ENCODE measurements at places on chromosomes 2 and 18.

DNA sequence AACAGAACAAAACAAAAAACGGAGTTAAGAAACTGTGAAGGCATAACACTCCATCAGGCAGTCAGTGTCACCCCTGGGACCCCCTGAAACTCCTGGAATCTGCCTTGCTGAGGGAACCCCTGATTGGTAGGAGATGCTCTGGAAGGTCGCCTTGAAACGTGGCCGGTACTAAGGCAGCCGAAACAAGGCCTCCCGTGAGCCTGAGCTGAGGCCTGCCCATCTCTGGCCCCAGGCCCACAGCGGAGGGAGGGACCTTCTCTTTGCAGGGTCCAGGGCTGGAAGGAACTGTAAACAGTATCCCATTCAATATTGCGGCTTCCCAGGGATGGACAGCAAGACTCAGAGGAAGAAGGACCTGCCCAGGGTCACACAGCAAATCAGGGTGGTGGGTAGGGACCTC lies 155.7 kb downstream of the INHBB start:
- no peak for DNase-seq

DNA sequence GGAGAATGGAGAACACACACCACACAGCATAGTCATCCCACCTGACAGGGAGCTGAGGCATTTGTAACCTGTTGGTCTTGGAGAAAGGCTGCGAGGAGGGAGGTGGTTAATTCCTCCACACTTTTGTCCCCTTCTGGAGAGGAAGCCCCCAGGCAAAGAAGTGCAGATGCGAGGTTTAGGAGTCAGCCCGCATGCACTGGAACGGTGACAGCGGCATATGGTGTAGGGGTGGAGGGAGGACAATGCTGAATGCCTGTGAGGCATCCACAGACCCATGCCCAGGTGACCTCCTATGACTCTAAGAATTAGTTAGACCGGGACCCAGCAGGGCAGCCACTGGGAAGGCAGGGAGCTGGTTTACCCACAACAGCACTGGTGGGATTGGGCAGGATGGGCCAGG lies 12.2 kb downstream of the SPATA3 start:
- no peak for DNase-seq

GRCh38 chr2:3343012-3343411 lies 34.6 kb downstream of the EIPR1 start:
- DNase-seq, result no peak

GRCh38 chr2:47964722-47965434 lies 58.6 kb upstream of the FBXO11 start:
- no peak for DNase-seq

DNA sequence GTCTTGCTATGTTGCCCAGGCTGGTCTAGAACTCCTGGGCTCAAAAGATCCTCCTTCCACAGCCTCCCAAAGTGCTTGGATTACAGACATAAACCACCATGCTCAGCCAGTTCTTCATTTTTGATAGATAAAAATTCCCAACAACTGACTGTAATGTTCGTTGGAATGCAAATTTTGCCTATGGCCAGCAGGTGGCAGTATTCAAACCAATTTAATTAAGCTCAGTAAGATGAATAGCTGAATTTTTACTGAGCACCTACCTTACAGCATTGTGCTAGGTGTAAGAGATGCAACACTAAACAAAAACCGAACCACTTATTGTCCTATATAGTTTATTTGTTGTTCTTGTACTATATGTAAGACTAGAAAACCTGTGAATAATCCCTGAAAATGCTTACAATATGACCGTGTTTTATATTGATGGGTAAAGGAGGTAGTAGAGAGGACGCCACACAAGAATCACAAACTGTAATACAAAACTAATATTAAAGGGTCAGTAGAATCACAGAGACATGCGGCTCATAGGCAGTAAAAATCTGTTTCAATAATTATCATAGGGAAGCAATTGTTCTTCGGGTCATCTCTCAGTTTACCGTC lies 8.2 kb upstream of the TMEM182 start:
- peak; percentile 17 for DNase-seq

DNA sequence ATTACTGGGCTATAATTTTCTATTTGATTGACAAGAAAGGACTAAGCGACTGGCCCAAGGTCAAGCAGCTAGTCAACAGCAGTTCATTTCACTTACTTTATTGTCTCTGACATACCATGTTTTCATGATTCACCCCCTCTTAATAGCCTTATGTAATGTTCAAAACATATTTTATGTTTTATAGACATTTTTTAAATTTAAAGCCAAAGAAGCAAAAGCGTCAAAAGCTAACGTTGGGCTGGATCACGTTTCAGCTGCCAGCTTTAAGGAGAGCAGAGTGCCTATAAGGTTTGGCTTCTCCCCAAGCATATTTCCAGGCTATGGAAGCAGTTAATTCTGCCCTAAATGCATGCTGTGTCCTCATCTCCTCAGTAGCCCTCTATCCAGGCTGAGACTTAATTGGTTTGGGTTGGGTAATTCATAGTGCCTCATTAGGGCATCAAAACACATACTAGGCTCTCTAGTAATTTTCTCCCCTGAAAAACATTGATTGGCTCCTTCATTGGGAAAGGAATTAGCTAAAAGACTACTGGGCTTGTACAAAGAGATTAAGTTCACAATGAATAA lies 94.8 kb upstream of the CREB1 start:
- no peak for DNase-seq

DNA sequence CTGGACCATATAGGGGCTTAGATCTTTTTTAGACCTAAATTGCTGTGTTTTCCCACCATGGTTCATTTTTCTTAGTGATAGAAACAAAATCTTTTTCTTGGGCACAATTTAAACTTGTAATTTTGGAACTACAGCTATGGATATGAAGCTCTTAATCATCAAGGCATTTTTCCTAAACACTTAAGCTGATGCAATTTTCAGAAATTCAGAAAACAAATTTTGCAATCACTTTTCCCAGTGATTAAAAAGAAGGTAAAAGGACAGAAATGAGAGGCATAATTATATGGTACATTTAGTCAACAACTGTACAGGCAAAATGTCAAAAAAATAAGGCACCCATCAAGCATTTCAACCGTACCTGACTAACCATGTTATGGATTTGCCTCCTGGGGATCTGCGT lies 665.4 kb downstream of the XIRP2 start:
- no peak for DNase-seq

DNA sequence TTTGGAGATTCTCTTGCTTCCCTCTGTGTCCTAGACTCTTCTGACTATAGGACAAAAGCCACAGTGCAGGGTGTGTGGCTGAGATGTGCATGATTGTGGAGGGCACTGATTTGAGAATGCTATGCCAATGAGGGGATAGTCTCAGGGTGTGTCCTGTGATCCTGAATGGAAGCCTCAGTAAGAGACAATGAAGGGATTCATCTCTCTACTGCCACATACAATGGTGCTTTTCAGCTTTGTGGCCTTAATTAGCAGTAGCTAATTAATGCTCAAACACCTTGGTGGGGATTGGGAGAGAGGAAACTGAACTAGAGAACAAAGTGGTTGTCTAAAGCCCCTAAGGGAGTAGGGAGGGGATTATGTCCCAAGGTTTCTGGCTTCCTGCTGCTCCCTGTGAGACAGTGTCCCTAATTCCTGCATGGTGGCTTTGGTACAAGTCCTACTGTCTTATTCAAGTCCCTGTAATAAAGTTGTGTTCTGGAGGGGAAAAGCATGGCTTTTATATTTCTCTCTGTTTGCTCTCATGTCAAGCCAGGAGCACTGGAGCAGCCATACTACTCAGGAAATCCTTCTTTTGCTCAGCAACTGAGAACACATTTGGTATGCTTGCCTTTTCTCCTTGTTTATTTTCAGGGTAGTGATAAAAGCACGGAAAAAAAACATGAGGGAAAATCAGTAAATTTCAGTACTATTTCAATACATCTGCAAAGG lies 415.2 kb upstream of the TCF4 start:
- DNase-seq, result no peak

DNA sequence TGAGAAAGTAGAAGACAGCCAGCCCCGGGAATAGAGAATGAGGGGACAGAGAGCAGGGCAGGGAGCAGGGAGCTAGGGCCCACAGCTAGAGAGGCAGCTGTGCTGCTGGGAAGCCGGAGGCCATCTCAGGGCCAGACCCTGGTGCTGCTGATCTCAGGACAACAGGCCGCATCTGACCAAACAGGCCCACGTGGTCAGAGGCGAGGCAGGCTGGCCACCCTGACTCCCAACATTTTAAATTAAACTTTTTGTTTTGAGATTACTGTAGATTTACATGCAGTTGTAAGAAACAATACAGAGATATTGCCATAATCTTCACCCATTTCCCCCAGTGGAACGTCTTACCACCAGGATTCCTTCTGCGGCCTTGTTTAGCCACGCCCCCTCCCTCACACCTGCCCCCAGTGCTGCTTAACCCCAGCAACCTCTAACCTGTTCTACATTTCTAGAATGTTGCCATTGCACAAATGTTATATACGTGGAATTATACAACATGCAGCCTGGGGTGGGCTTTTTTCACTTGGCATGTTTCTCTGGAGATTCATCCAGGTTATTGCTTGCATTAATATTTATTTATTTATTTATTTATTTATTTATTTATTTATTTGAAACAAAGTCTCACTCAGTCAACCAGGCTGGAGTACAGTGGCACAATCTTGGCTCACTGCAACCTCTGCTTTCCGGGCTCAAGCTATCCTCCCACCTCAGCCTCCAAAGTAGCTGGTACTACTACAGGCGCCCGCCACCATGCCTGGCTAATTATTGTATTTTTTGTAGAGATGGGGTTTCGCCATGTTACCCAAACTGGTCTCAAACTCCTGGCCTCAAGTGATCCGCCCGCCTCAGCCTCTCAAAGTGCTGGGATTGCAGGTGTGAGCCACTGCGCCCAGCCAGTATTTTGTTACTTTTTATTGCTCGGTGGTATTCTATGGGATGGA lies 48.6 kb upstream of the GPR17 start:
- no peak for DNase-seq

GRCh38 chr2:85156619-85157018 lies 23.4 kb downstream of the TCF7L1 start:
- no peak for DNase-seq

GRCh38 chr2:221791844-221792243 lies 219.7 kb upstream of the EPHA4 start:
- DNase-seq, result no peak

- DNase-seq, result no peak
Observed at GRCh38 chr18:29156531-29156930, 979.6 kb upstream of the CDH2 start.

DNA sequence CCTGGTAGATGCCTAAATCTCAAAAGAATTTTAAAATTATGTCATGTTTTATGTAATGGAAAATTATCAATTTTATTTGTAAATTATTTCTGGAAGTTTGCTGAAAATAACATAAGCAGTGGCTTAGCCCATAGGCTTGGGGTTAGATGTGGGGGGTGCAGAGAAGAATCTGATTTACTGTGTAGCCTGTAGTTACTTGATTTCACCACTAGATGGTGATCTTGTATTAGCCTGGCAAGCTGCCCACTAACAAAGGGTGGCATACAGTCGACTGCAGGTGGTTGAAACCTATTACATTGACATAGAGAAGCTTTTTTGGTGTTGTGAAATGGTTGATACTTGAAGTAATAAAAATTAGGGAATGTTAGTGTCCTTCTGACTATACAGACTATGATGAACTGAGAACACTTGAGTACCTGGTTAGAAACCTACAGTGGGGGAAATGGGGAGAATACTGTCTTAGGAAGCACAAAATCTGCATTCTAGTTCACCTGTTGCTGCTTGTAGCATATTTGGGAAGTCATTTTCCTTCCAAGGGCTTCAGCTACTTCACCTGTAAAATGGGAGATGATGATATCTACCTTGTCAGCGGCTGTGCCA lies 191.0 kb upstream of the LHCGR start:
- DNase-seq, result peak; percentile 21

- DNase-seq, result no peak
Observed at GRCh38 chr2:241224851-241225438, 36.5 kb downstream of the ANO7 start.

DNA sequence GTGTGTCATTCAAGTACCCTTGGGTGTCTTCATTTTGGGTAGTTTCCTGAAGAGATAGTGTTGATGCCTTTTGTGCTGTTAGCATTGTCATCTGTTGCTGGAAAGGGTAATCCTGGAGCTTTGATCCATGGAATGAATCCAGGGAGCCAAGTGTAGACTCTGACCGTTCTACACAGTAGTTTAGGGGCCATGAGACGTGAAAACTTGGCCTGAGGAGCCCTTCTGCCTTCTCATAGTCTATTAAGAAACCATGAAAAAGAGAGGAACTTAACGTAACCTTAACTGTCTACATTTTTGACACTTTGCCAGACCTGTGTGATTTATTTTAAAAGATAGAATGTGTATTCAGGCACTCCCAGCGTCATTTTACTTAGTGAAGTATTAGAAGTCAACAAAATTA lies 194.0 kb downstream of the BABAM2 start:
- DNase-seq, result no peak

GRCh38 chr2:186125156-186125555 lies 360.9 kb upstream of the ZC3H15 start:
- no peak for DNase-seq

- no peak for DNase-seq
Observed at GRCh38 chr2:174007010-174007409, 41.8 kb upstream of the SP3 start.

GRCh38 chr2:220473611-220474010 lies 846.2 kb downstream of the SLC4A3 start:
- DNase-seq, result no peak

GRCh38 chr2:44616667-44617155 lies 255.0 kb downstream of the CAMKMT start:
- DNase-seq, result no peak

DNA sequence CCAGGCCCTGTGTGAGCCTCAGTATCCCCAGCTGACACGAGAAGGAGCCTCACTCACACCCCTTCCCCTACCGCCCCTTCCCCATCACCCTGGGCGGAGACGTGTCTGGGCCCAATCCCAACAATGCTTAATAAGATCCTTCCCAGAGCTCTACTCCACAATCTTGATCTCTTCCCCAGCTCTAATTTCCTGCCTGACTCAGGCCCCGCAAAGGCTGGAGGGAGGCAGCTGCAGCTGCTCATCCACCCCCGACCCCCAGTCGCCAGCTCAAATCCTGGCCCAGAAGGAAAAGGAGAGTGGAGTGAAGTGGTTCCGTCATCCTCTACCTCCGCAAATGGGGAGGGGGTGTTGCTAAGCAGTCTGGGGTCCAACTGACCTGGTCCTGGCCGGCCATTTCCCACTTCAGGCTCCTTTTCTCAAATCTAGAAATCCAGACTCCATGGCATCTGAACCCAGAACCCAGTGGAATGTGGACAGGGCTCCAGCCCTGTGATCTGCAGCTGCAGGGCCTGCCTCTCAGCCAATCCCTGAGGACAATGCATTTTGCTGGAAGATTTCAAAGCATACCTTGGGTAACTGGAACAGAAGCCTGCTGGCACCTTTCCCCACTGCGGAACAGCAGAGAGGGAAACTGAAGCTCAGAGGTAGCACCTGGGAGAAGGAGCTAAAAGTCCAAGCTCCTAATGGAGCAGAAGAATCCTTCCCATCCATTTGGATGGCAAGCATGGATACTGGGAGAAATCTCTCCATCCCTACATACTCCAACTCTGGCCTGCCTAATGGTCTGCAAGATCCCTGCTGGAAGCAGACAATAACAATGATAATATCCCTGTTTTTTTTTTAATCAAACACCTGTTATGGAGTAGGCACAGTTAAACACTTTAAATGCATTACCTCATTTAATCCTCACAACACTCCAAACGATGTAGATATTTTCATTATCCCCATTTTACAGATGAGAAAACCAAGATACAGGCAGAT lies 5.6 kb upstream of the TNS1 start:
- DNase-seq, result no peak

All from central memory CD4-positive, alpha-beta T cell (primary cell).